ENCODE measurements at places on chromosomes 16 and 17. TPM values are rescaled to one million over a fixed set of nuclear protein-coding genes. Genes with fewer than 3 reads are reported as not detected.

Gene KRT17
- not detected for total RNA-seq

GRCh38 chr16:66964049-66964448 is 3.0 kb downstream of the CES3 start:
- H3K27me3 ChIP-seq: no peaks in the 10 kb centered on the region
- H3K4me1 ChIP-seq: no peaks in the 10 kb centered on the region
- DNase-seq: no peak
- H3K36me3 ChIP-seq: no peaks in the 10 kb centered on the region

GRCh38 chr16:56767024-56767423 is 37.1 kb downstream of the NUP93 start:
- H3K27ac ChIP-seq: no peak overlapping the region
- no peak for DNase-seq
- H3K4me3 ChIP-seq: no peak overlapping the region
- no peaks in the 10 kb centered on the region for H3K27me3 ChIP-seq
- peaks cover 9% of the 10 kb centered on the region for H3K4me1 ChIP-seq

Gene FBF1
- total RNA-seq: 15.5 TPM

DNA sequence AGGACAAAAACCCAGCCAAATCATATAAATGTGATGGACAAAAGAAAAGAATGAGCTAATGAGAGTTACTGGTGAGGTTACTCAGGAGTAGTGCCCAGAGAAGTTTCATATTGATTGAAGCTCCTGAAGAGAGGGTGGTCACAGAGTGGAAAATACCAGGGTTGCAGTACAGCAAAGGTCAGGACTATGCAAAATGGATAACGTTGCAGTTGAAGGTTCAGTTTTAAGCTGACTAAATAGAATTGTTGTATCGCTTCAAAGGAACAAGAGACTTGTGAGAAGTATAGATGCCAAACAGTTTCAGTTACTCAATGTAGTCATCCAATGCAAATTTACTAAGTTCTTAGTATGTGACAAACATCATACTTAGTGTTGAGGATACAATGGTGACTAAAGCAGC is 47.1 kb downstream of the ABCA8 start:
- no peaks in the 10 kb centered on the region for H3K4me1 ChIP-seq
- no peak overlapping the region for H3K4me3 ChIP-seq
- no peak for DNase-seq
- H3K36me3 ChIP-seq: no peaks in the 10 kb centered on the region
- no peaks in the 10 kb centered on the region for H3K27me3 ChIP-seq

DNA sequence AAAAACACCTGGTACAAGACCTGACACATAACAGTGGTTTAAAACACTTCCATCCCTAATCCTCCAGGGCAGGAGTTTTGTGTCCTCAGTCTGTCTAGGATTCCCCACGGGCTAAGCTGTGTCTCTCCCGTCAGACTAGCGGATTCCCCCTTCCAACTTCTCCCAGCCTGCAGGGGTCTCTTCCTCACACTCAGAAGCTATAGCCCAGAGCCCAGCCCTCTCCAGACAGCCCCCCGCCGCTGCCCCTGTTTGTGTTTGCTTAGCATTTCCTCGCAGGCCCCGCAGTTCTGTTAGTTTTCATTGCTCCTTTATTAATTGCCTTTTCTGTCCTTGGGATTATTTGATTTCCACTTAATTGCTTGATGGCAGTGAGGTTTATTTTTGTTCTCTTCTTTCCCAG is 91.2 kb downstream of the TMEM132E start:
- no peak overlapping the region for H3K27ac ChIP-seq
- H3K27me3 ChIP-seq: no peaks in the 10 kb centered on the region
- no peaks in the 10 kb centered on the region for H3K36me3 ChIP-seq
- H3K4me3 ChIP-seq: no peak overlapping the region
- DNase-seq: no peak
- H3K4me1 ChIP-seq: no peaks in the 10 kb centered on the region

GRCh38 chr17:65783845-65784334 is 222.4 kb upstream of the AXIN2 start:
- no peak overlapping the region for H3K27ac ChIP-seq
- no peaks in the 10 kb centered on the region for H3K27me3 ChIP-seq
- no peak for DNase-seq
- no peak overlapping the region for H3K4me3 ChIP-seq

- no peaks in the 10 kb centered on the region for H3K27me3 ChIP-seq
- no peak overlapping the region for H3K27ac ChIP-seq
- peaks cover 13% of the 10 kb centered on the region for H3K4me1 ChIP-seq
- no peak for DNase-seq
These were observed 14.9 kb upstream of the STAT3 start for GRCh38 chr17:42403150-42403549.

Gene CUEDC1
- not detected for total RNA-seq

GRCh38 chr17:70642059-70642458 is 472.7 kb downstream of the KCNJ2 start:
- no peak for DNase-seq
- no peaks in the 10 kb centered on the region for H3K36me3 ChIP-seq
- no peak overlapping the region for H3K27ac ChIP-seq
- no peaks in the 10 kb centered on the region for H3K27me3 ChIP-seq
- H3K4me1 ChIP-seq: no peaks in the 10 kb centered on the region

DNA sequence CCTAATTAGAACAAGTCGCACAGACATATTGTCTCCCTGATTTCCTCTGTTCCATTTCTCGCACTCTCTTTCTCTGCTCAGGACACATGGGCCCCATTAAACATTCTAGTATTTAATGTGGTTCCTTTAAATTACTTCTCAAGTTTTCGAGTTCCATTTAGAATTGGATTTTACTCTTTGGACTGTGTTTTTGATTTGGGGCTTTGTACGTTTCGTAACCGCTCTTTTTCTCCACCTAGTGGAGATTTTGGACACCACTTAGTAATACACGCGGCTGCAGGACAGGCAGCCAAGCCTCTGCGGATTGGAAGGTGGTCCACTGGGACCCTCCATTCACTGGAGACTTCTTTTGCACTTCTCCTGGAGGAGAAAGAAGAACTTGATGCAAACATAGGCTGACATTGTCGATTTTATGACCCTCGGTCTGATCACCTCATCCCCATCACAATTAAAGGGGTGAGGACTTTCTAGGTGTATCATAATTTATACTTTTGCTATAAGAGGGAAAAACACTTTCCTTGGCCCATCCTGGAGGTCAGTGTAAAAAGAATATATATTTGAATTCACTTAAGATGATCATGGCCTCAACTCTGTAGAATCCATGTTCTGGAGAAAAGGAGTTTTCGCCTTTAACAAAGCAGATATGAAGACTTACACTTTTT is 85.7 kb downstream of the NOG start:
- no peak overlapping the region for H3K27ac ChIP-seq
- H3K36me3 ChIP-seq: no peaks in the 10 kb centered on the region
- peak overlapping the region; percentile 52 for H3K4me3 ChIP-seq
- peaks cover 11% of the 10 kb centered on the region for H3K4me1 ChIP-seq
- peaks cover 44% of the 10 kb centered on the region for H3K27me3 ChIP-seq

DNA sequence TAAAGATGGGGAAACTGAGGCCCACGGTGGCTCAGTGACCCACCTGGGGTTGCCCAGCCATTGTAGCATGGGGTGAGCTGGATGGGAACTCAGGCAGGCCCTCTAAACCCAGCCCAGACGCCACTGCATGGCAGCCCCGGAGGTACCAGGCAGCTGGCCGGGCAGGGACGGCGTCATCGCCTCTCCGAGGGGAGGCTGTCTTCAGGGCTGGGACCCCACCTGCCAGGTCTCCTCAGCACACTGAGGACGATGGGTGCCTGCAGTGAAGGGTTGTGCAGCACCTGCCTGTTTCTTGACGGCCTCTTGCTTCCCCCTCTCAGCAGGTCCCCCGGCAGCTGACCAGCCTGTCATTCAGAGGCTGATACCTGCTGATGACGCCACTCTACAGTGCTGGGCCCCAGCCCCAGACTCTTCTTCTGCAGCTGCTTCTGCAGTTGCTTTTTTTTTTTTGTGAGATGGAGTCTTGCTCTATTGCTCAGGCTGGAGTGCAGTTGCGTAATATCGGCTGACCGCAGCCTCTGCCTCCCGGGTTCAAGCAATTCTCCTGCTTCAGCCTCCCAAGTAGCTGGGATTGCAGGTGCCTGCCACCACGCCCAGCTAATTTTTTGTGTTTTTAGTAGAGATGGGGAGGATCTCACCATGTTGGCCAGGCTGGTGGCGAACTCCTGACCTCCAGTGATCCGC is 24.7 kb downstream of the RNF213 start:
- peaks cover 49% of the 10 kb centered on the region for H3K36me3 ChIP-seq
- H3K4me1 ChIP-seq: no peaks in the 10 kb centered on the region
- DNase-seq: no peak

GRCh38 chr17:77435272-77436057 is 294.7 kb downstream of the SEC14L1 start:
- H3K27me3 ChIP-seq: no peaks in the 10 kb centered on the region
- peaks cover 92% of the 10 kb centered on the region for H3K4me1 ChIP-seq
- DNase-seq: peak; percentile 77
- H3K27ac ChIP-seq: peak overlapping the region; percentile 96

Gene LDHD
- not detected for total RNA-seq

Gene CCDC144A
- total RNA-seq: 21.8 TPM

GRCh38 chr17:20995873-20996723 is 46.7 kb downstream of the USP22 start:
- DNase-seq: no peak
- no peaks in the 10 kb centered on the region for H3K27me3 ChIP-seq
- no peak overlapping the region for H3K27ac ChIP-seq
- H3K4me1 ChIP-seq: no peaks in the 10 kb centered on the region
- no peak overlapping the region for H3K4me3 ChIP-seq

Gene NXPH3
- not detected for total RNA-seq

Gene NOG
- 4.8 TPM for total RNA-seq

- H3K4me3 ChIP-seq: no peak overlapping the region
- peaks cover 46% of the 10 kb centered on the region for H3K4me1 ChIP-seq
- H3K27me3 ChIP-seq: no peaks in the 10 kb centered on the region
- no peak for DNase-seq
- H3K27ac ChIP-seq: no peak overlapping the region
- no peaks in the 10 kb centered on the region for H3K36me3 ChIP-seq
These were observed 72.1 kb upstream of the TNRC6C start for GRCh38 chr17:77886387-77886728.

DNA sequence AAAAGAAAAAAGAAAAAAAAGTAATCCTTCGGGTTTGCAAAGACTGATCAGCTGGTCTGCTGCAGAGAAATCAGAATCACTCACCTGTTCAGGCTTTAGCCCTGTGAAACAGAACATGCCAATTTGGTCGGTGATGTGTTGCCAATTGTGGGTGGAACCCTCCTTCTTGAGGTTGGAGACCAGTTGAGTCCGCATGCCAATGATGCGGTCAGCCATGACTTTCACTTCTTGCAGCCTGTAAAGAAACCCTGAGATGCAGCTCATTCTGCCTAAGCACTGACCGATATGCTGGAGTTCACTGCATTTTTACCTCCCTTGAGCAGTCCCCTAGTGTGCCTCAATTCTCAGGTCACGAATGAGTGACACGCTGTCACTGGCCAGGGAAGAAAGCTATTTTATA is 24.8 kb upstream of the SLC38A7 start:
- no peak for DNase-seq
- H3K4me3 ChIP-seq: no peak overlapping the region
- no peaks in the 10 kb centered on the region for H3K27me3 ChIP-seq
- peaks cover 42% of the 10 kb centered on the region for H3K36me3 ChIP-seq

Gene ZP2
- not detected for total RNA-seq

Gene ERN2
- not detected for total RNA-seq

- no peak overlapping the region for H3K27ac ChIP-seq
- H3K27me3 ChIP-seq: no peaks in the 10 kb centered on the region
- no peaks in the 10 kb centered on the region for H3K36me3 ChIP-seq
- DNase-seq: no peak
These were observed 191.9 kb upstream of the AXIN2 start for GRCh38 chr17:65753348-65753747.

DNA sequence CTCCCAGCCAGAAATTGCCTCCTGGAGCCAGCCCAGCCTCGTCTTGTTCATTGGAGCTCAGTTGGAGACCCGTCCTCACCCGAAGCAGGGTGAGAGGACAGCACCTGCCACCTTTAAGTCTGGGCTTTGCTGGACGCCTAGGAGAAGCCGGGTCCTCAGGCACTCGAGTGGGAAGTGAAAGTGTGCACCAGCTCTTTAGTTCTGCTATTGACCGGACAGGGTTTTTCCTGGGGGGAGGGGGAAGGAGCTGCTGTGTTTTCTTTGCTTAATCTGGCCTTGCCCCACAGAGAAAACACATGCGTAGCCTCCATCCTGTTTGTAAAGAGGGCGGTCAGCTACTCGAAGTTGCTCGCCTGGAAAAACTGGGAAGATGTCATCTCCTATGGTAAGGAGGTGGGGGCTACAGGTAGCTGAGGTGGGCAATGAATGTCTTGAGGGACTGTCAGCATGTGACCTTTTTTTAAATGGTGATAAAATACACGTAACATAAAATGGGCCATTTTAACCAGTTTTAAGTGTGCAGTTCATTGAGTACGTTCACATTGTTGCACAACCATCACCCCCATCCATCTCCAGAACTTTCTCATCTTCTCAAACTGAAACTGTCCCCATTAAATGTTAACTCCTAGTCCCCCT is 34.4 kb downstream of the CMIP start:
- DNase-seq: no peak
- no peaks in the 10 kb centered on the region for H3K27me3 ChIP-seq
- no peaks in the 10 kb centered on the region for H3K36me3 ChIP-seq
- H3K27ac ChIP-seq: no peak overlapping the region
- H3K4me3 ChIP-seq: no peak overlapping the region

Gene ADAP2
- total RNA-seq: 2.6 TPM

Gene TBC1D3
- not detected for total RNA-seq

Gene PHLPP2
- total RNA-seq: 10.1 TPM

- H3K36me3 ChIP-seq: peaks cover 5% of the 10 kb centered on the region
- H3K27ac ChIP-seq: no peak overlapping the region
- DNase-seq: no peak
- H3K4me3 ChIP-seq: peak overlapping the region; percentile 79
These were observed 1.9 kb downstream of the PRKCB start for GRCh38 chr16:23837553-23838308.

DNA sequence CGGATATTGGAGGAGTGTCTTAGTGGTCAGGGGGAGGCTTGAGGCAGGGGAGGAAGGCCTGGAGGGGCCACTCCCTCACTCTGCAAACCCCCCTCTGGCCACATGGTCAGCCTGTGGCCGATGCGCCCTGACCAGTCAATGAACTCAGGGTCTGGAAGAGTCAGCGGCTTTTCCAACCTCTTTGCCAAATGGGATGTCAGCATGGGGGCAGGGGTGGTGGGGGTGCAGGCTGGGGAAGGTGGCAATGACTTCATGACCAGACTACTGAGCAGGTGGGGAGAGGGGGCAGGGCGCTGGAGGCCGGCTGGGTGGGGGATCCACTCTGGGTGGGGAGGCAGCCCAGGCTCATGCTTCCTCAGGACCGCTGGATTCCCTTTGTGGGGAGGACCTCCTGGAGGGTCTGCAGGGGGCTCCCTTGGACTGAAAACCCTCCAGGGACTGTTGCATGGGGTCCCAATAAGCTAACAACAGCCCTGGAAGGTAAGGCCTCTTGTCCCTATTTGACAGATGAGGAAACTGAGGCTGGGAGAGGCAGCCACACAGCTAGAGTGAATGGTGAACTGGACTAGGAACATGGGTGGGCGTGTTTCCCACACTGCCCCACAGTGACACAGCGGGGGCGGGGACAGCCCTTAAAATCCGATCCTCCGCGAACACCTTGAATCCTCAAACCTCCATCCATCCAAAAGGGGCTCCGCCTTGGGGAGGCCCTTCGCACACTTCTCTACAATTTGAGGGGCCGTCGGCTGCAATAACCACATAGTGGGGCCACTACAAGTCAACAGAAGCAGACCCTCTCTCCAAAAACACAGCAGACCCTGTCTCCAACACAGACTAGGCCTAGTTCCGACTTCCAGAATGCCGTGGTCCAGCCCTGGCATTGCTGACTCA is 81.0 kb upstream of the TOB1 start:
- no peak overlapping the region for H3K27ac ChIP-seq
- no peaks in the 10 kb centered on the region for H3K36me3 ChIP-seq
- no peak overlapping the region for H3K4me3 ChIP-seq

Gene ACAP1
- total RNA-seq: 723 TPM
